ENCODE measurements at places on chromosomes 7 and 10.

DNA sequence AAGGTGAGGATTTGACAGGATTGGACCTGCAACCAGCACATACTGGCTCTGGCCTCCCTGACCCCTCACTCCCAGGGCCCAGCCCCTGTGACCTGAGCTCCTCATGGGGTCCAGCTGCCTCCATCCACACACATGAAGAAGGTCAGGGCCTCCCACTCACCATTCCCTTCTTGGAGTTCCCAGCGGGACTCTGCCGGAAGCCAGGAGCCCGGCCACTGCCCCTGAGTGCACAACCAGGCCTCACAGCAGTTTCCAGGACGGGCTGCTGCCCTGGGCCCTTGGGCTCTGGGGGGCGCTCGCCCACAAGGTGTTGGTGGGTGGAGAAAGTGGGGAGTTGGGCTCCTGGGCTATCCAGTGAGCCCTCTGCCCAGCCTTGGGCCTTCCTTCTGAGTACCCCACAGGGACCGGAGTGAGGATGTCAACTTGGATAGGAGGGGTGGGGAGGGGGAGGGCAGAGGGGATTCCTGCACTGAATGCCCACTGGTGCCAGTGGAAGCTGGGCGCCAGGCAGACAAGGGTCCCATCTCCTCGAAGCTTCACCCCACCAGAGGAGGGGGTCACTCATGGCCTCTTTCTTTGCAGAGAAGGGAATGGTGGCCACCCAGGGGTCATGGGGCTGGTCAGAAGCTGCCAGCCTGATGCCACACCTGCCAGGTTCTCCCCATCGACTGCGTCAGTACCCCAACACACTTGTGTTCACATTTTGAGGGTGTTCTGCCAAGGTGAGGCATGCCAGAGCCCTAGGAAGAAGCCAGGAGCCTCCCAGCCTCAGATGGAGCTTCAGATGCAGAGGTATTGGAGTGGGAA, 115.3 kb downstream of the PTPN20 start:
- no peak for DNase-seq

- DNase-seq, result no peak
Observed at GRCh38 chr10:2471811-2472210, 595.5 kb upstream of the PFKP start.

- DNase-seq, result no peak
Observed at GRCh38 chr7:76108540-76109233, 60.8 kb downstream of the MDH2 start.

GRCh38 chr10:50231515-50232260, 19.6 kb downstream of the ASAH2 start:
- DNase-seq, result no peak

DNA sequence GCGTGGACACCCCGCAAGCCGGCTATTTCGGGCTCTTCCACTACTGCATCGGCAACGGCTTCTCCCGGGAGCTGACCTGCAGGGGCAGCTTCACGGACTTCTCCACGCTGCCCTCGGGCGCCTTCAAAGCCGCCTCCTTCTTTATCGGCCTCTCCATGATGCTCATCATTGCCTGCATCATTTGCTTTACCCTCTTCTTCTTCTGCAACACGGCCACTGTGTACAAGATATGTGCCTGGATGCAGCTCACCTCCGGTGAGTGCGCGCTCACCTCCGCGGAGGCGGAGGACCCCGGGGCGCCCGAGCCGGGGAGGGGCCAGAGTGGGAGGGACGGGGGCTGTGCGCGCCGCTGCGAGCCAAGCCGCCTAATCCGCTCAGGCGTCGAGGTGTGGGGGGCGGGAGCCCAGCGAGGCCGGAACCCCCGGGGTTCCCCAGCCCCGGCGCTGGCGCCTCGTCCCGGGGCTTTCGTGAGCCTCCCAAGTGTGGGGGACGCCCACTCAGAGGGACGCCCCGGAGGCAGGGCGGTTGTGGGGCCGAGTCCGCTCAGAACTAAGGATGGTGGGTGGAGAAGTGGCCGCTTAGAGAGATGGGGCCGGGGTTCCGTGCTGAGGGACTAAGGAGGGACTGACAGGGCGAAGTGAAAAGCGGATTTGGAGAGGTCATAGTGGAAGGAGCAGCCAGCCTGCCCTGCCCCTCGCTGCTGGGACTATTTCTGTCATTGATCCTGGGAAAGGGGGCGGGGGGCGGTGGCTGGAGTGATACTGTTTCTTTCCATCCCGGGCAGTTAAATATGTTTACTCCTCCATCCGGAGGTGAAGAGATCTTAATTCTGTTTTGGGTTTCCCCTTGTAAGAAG, 795 bp downstream of the LHFPL3 start:
- DNase-seq, result peak; percentile 57

GRCh38 chr7:14761510-14762296, 140.8 kb downstream of the DGKB start:
- DNase-seq, result no peak

GRCh38 chr10:4867520-4868356, 41.7 kb downstream of the AKR1E2 start:
- no peak for DNase-seq

- no peak for DNase-seq
Observed at GRCh38 chr7:121360564-121360963, 31.8 kb downstream of the WNT16 start.

DNA sequence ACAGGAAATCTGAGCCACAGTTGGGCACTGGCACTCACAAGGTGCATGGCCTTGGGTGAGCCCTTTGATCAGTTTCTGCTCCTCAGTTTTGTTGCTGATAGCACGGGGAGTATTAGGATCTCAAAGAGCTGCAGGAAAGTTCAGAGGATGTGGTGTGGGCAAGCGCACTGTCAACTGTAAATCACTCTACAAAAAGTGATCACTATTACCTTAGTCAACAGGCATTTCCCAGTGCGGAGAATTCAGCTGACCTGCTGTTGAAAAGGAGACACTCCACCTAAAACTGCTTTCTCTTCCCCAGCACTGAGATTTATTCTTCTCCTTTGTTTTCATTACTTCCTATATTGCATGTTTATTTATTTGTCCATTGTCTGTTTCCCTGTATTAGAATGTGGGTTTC, 331.0 kb downstream of the PRPF18 start:
- DNase-seq, result no peak

DNA sequence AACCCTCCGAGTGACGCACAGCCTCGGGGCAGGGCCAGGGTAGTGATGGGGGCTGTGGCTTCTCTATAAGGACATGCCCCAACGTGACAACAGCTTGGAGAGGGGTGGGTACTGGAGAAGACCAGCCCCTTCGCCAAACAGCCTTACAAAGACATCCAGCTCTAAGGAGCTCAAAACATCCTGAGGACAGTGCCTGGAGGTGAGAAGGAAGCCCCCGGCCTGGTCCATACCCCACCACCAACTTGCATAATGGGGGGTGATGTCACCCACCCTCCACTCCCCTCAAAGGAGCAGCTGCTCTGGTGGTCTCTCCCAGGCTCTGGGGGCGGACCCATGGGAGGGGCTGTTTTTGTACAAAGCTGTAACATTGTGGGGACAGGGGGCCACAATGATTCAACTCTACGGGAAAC, 15.1 kb downstream of the PRSS2 start:
- no peak for DNase-seq
